Activated CD4-positive, alpha-beta T cell treated with anti-CD3 and anti-CD28 coated beads, Interleukin-2, amount 50 U/mL, for 48 hours (primary cell): ENCODE measurements at places on chromosomes 1 and 21.

GRCh38 chr1:89719502-89720306 lies 86.8 kb downstream of the LRRC8C start:
- no peak for DNase-seq

GRCh38 chr21:38770660-38771059 lies 35.1 kb upstream of the ETS2 start:
- DNase-seq, result no peak

DNA sequence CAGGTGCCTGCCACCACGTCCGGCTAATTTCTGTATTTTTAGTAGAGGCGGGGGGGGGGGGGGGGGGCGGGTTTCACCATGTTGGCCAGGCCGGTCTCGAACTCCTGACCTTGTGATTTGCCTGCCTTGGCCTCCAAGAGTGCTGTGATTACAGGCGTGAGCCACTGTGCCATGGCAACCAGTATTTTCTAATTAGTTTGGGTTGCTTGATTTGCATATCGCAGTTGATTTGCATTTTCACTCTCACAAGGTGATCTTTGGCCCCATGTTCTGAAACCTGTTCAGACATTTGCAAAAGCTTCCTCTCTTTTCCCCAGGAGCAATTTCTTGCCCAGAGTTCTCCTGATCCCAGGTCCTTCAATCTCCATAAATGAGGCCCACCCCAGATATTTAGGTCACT lies 1.7 kb downstream of the TOR3A start:
- DNase-seq, result no peak

GRCh38 chr1:185152187-185152767 lies 4.5 kb downstream of the TRMT1L start:
- DNase-seq, result no peak

DNA sequence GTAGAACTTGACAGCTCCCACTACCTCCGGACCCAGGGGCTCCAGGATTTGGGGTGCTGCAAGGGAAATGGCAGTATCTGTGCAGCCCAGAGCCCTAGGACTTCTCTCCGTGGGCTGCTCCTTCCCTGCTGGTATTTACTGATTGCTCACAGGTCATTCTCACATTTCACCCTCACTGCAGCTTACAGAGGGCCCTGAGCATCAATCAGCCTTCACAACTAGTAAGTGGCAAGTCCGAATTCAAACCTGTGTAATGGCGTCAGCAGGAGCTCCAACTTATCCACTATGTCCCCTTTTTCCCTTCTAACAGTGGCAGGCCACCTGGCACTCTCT lies 32.4 kb downstream of the PIK3C2B start:
- no peak for DNase-seq

DNA sequence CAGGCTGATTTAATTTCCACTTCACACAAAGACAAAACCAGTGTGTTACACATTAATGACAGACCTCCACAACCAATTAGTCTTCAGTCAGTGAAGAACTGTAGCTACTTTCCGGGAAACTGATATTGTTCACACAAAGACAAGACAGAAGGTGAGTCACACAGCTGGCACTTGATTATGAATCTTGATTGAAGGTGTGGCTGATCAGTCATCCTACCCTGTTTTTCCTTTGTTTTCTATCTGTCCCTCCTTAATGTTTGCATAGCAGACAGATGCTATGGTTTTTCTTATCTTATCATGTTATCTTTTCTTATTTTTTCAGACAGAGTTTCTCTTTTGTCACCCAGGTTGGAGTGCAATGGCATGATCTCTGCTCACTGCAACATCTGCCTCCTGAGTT lies 185.1 kb upstream of the GREM2 start:
- no peak for DNase-seq

- no peak for DNase-seq
Measured at GRCh38 chr1:106534612-106535011, 521.9 kb upstream of the PRMT6 start.

- no peak for DNase-seq
Measured at GRCh38 chr1:170893655-170894297, 41.6 kb upstream of the MROH9 start.

- DNase-seq, result no peak
Measured at GRCh38 chr1:47703981-47704596, 266.2 kb downstream of the FOXD2 start.

DNA sequence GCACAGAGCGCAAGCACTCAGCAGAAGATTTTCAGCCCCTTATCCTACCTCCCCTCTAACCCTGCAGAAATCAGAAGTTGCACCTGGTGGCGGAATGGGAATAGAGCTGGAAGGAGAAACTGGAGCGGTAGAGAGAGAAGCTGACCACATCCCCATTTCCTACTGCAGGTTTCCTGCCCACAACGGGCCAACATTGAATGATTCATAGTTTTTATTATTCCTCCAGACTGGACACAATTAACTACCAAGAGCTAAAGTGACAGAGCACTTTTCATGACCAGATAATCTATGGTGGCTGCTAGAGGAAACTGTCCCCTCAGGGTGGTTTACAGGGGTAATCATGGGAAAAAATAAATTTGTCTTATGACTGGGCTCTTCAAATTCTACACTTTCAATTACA lies 21.3 kb upstream of the LRRC8D start:
- no peak for DNase-seq

DNA sequence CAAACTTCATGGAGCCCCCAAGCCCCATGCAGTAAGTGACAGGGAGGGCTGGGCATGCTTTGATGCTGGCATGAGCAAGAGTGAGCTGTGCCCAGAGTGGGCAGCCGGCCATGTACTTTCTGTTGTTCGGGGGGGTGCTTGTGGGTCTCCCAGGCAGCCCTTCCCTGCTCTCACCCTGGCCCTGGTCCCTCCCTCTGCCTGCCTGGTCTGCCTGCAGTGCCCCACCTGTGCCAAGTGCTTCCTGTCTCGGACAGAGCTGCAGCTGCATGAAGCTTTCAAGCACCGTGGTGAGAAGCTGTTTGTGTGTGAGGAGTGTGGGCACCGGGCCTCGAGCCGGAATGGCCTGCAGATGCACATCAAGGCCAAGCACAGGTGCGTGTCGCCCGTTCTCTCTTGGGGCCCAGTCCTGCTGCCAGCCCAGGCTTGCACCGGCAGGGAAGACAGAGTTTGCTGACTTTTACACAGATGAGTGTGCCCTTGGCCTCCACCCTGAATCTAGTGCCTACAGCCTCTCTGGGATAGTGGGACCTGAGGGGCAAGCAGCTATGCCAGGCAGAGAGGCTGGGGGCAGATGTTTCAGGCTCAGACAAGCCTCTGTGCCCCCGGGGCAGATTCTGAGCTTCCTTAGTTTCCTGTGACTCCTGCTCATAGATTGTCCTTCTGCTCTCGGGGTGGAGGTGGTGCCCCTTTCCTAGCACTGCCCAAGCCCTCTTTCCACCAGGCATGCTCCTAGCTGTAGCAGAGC lies 7.6 kb downstream of the ZBTB48 start:
- DNase-seq, result no peak

- no peak for DNase-seq
Measured at GRCh38 chr1:93603106-93603505, 78.5 kb downstream of the BCAR3 start.

DNA sequence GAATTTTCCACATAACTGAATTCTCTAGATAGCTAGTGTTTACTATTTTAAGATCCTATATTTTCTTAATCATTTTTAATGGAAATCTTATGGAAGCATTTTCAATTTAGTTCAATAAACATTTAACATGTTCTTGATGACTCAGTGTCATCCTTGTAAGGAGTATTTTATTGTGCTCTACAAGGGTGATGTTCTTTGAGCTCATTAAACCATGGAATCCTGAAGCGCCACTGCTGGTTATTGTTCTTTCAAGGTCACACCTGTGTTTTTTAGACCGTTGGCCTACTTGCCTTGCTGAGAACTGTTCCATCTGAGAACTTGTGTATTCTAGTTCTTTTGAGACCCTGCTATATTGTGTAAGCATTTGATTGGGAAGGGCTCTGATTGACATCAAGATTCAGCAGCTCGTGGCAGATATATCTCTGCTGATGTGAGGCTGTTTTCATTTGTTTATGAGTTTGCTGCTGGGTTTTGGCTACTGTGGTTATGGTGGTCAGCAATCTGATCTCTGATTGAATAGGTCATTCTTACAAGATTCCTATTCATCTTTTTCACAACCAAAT lies 132.0 kb downstream of the GIPC2 start:
- no peak for DNase-seq

GRCh38 chr21:15422783-15423182 lies 307.0 kb upstream of the USP25 start:
- DNase-seq, result no peak

GRCh38 chr1:85314726-85315125 lies 38.3 kb upstream of the BCL10 start:
- no peak for DNase-seq

- DNase-seq, result no peak
Measured at GRCh38 chr1:32864375-32865019, 6.2 kb downstream of the FNDC5 start.

GRCh38 chr1:59768792-59769735 lies 45.7 kb upstream of the HOOK1 start:
- DNase-seq, result no peak

GRCh38 chr1:76074321-76075187 lies at the start of gene ST6GALNAC3:
Gene ST6GALNAC3, plus strand, starts transcription at chr1:76074746.
- DNase-seq, result peak; percentile 72

- DNase-seq, result no peak
Measured at GRCh38 chr1:20110679-20111078, 8.7 kb downstream of the PLA2G2D start.

- no peak for DNase-seq
Measured at GRCh38 chr1:58857680-58858673, 74.1 kb upstream of the JUN start.

- no peak for DNase-seq
Measured at GRCh38 chr1:48823168-48823567, 46.5 kb upstream of the BEND5 start.

- DNase-seq, result no peak
Measured at GRCh38 chr1:199678771-199679170, 348.7 kb upstream of the NR5A2 start.

DNA sequence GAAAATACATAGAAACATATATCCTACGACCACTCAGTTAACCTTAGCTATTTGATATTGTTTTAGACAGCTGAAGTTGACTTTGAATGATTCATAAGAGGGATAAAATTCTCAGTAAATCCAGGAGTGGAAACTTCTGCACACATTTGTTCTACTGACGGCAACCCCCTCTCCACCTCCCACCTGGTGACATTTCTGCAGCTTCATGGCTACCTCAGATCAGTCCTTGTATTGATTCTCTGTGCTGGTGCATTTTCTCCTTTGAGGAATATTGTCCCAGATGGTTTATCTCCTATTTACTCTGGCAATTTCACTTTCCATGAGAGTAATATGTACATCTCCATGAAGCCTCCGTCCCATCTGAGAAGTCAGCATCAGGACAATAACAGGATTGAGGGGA lies 57.7 kb upstream of the COA6 start:
- DNase-seq, result peak; percentile 44

GRCh38 chr1:42815941-42816584 lies 859 bp upstream of the ERMAP start:
- peak; percentile 16 for DNase-seq

DNA sequence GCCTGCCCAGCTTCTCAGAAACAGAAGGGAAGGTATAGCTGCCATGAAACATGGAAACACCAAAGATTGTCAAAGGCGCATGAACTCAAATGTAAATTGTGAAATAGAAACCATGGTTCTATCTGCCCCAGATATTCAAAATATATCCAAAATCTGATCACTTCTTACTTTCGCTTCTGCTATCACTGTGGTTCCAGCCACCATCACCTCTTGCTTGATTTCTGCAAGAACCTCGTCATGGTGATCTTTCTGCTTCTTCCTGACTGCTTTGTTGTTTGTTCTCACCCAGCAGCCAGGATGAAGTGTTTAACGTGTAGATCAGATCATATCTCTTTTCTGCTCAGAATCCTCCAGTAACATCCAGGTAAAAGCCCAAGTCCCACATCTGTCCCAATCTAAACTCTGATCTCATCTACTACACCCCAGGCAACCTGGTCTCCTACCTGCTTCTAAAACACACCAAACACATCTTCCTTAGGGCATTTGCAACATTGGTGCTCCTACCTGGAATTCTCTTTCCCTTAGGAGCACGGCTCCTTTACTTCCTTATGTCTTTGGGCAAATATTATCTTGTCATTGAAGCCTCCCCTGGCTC lies 10.5 kb upstream of the LMO4 start:
- DNase-seq, result no peak

DNA sequence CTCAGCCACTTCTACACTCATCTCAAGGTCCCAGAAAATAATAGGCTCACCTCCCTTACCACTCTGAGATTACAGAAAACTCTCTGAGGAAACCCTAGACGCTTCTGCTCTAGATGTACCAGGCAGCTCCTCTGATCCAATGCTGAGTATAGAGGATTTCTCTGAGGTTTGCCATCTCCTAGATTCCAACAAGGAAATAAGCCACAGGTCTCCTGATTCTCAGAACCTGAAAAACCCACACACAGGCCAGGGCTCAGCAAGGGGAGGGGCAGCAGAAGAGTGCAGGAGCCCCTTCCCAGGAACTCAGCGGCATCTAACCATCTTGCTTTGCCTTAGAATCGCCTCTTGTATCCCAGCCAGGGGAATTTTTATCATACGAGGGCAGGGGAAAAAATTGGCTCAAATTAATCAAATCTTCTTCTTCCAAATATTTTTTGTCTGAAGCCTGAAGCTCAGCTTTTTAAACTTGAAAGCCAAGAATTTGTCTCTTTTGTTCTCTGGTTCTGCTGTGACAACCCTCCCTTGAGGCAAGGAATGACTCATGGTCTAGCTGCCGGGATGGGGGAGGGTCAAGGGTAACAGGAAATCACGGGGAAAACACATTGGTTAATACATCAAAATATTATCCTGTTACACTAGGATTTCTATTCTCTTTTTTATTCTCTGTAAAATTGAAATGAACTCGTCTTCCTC lies 30.8 kb downstream of the GORAB start:
- DNase-seq, result peak; percentile 6

DNA sequence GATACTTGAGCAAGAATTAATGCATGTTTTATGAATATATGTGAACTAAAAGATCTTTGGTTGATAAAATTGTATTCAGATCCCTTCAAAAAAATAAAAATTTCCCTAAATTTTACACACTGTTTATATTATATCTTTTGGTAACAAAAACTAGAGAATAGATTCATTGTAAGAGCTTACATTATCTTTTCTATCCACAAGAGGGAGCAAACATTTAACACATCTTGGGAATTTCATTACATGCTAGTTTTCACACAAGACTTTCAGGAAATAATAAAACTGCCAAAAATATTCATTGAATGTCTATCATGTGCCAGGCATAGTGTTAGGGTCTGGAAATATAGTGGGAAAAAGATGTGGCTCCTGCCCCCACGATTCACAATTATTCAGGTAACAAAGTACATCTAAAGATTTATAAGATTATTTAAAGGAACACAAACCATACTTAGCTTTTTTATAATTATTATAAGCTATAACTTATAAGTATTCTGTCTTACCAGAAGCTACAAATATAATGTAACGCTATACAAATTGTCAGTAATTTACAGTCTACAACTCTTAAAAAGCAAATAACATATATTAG lies 30.6 kb downstream of the FAF1 start:
- no peak for DNase-seq
